Stimulated activated CD8-positive, alpha-beta memory T cell treated with anti-CD3 and anti-CD28 coated beads, Interleukin-4, amount 100 ng/mL, for 4 hours (primary cell): ENCODE measurements at places on chromosomes 2 and 18.

- DNase-seq: no peak
Observed at GRCh38 chr2:128738446-128739110, 419.9 kb upstream of the HS6ST1 start.

- DNase-seq: no peak
Observed at GRCh38 chr2:42562474-42563144, 5.8 kb upstream of the MTA3 start.

DNA sequence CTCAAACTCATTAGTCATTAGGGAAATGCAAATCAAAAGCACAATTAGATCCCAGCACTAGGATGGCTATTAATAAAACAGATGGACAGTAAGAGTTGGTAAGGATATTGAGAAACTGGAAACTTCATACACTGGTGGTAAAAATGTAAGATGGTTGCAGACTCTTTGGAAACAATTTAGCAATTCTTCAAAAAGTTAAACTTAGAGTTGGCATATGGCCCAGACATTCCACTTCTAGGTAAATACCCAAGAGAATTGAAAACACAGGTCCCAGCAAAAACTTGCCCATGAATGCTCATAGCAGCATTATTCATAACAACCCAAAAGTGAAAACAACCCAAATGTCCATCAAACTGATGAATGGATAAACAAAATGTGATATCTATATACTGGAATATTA lies 84.9 kb upstream of the ZFP36L2 start:
- DNase-seq: no peak

DNA sequence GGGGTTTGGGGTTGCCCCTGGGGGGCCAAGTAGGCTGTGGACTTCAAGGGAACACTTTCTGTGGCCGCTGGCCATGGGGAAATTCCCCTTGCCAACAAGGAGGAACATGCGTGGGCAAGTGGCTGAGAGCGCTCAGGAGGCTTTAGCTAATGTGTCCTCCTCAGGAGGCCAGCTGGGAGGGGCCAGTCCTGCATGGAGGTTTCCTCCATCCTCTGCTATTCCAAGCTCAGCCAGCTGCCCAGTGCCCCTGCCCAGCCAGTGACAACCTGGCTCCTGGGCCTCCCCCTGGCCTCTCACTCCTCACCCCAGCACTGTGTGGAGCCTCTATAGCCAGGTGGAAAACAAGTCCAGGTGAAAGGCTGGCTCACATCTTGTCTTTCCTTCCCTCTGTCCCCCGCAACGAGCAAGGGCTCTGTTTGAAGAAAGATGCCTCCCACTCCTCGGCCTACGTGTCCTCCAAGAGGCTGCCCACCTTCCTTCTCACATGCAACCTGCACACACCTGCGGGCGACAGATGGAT lies 64.4 kb upstream of the DAPL1 start:
- DNase-seq: no peak

DNA sequence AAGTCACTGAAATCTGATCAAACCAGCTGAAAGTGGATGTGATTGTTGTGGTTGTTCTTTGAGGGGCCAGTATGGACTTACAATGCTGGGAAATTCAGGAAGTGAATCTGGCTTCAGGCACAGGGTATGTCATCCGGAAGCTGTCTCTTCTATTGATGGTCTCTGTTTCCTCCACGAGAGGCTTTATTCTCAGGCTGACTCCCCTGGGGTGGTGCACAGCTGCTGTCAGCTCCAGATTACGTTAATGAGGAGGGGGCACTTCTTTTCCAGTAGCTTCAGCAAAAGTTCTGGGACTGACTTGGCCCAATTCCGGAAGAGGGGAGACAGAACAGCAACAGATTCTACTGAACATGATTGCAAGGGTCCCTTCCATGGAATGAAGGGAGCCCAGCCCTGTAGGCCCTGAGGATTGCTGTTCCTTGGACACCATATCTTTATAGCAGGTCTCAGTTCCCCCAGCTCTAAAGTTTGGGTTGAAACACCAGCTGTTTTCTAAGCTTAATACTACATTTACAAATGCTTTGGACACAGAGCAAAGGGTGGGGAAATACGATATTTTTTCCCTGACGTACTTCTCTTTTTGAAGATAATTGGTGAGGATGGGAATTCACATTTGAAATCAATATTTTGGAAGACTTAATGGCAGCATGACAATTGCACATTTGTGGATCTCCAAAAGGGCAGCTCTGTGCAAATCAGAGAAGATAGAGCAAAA lies 400.9 kb downstream of the TSN start:
- DNase-seq: no peak

DNA sequence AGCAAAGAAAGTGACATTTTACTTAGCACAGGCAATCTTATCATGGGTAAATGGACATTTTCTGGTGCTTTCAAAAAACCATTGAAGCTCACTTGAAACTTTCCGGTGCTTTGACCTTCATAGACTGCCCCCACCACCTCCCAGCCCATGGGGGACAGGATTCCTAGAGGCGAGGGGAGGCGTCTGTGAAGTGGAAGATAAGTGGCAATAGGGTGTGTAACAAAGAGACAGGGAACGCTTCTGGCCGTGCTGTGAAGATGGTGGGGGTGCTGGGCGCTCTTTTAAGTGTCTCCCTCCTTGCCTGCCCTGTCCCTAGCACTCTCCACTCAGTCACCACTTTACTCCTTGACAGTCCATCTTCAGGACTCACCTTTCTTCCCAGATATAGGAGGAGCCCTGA lies 23.4 kb upstream of the GMPPA start:
- no peak for DNase-seq
